Hematopoietic multipotent progenitor cell treated with erythropoietin and hydrocortisone succinate and interleukin-3 and kit ligand, for 4 days (in vitro differentiated cells): ENCODE measurements at places on chromosomes 16 and 17.

DNA sequence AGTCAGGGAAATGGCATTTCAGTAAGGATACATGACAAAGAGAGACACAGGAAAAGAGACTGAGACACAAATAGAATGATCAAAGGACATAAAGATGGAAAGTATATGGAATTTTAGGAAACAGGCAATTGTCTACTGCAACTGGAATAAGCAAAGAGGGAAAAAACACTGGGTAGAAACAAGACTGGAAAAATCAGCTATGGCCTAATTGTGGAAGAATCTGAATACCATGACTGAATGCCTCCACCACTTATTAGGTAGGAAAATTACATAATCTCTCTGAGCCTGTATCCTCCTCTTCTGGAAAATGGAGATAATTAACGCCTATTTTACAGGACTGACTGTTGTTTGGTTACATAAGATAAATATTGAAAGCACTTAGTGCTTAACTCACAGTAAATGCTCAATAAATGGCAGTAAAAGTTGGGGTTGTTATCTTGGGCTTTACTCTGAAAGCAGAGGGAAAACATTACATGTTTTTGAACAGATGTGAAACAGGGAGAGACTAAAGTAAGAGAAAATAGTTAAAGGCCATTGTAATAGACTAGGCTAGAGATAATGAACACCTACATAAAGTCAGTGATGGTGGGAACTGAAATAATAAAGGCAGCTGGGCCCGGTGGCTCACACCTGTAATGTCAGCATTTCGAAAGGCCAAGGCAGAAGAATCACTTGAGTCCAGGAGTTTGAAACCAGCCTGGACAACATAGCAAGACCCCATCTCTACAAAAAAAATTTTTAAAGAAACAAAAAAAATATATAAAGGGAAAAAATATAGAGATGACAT is 63.5 kb upstream of the C17orf78 start:
- peak; percentile 33 for DNase-seq

DNA sequence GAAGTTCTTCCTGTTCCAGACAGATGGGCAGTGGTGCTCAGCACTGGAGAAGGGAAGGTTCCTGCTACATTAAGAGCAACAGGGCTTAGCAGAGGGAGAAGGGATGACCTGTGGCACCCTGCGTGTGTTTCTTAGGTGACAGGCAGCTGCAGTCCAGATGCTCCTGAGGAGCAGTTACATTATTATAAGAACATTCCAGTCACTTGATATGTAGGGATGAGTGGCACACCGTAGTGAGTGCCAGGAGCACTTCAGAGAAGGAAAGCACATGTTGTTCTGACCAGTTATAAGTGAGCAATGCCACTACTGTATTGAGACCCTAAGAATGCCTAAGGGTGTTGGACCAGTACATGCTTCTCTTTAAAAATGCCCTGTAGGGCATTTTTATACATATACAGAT is 39.9 kb upstream of the MRC2 start:
- DNase-seq = no peak

- DNase-seq = no peak
Measured at GRCh38 chr16:3070608-3071111, 5.2 kb downstream of the IL32 start.

DNA sequence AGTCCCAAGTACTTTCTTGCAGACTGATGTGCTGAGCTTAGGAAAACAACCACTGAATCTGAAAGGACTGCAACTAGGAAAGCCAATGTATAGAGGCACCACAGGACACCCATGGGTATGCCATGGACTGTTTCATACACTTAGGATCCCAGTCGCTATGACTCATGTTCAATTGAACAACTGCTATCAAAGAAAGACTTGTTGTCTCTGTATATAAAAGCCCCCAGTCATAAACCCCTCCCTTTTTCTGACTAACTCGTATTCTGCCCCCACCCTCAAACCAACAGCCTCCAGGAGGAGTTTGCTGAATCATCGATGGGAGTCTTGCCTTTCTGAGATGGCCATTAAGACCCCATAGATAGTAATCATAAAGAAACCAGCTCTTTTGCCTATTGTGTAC is 205.4 kb downstream of the ANKFN1 start:
- no peak for DNase-seq

DNA sequence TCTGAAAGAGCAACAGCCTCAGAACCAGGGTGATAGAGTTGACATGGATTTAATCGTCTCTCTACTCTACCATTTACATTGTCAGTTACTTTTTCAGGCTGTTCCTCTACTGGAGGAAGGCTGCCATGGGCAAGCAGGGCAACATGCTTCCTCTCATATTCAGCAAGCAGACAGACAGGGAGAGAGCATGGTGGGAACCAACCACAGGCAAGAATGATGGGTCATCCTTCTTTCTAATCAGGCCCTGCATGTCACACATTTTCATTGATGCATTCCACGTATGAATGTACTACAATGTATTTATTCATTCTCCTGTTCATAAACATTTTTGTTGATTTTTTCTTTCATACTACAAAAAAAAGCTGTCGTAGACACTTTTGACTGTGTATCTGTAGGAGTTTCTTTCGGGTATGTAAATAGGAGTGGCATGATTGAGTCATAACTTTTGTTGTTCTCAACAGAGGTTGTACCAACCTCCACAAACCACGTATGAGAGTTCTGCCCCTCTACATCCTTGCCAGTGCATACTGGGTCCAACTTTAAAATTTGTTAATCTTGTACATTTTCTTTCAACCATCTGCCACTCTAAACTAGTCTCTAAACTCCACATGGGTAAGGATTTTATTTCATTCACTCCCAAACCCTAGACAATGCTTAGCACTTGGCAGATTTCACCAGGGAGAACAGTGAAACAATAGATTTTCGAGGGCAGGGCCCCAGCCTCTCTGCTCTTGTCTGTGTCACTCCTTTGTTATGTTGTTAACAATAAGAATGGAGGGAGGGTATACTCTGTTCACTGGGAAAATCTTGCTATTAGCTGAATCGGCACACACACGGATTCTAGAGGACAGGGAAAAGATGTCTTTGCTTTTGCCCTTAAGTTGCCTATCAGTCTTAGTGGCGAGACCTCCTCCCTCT is 58.7 kb downstream of the CMC2 start:
- no peak for DNase-seq
